ENCODE measurements at places on chromosomes 6 and 20.
A peak's percentile ranks its signal among the peaks of the same experiment; 100 is the strongest.

- DNase-seq: no peak
Measured at GRCh38 chr20:4998160-4998651, 3.1 kb downstream of the SLC23A2 start.

GRCh38 chr6:129287231-129288177, 404.6 kb downstream of the LAMA2 start:
- DNase-seq: no peak

DNA sequence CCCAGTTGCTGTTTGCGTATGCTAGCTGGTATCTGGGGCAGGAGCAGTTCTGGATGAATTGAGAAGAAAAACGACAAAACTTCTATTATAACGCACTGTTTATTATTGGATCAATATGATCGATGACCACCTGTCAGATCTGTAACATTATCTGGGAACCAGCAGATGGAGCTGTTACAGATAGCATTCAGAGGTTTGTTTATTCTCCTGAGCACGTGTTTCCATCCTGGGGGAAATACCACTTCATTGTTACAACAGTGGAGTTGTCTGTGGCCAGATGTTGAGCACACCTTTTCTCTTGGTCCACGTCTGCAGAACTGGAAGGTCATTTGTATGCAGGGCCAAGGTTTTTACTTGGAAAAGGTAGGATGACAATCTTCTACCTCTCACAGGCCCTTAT, 16.0 kb upstream of the NKX2-2 start:
- no peak for DNase-seq

DNA sequence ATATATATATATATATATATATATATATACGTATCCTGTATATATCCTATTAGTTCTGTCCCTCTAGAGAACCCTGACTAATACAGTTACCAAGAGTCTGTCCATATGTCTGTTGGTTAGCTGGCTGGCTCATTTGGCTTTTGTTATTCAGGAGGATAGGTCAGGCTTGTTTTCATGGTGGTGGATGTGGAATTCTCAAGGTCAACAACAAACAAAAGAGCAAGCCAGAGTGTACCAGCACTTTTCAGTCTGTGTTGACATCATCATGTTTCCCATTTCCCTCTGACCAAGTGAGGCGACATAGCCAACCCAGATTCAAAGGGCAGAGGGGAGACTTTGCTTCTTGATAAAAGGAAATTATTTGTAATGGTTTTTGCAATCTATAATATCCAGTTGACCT, 88.5 kb upstream of the PTCHD4 start:
- DNase-seq: no peak

GRCh38 chr6:159853754-159854153, 37.0 kb upstream of the MAS1 start:
- no peak for DNase-seq

DNA sequence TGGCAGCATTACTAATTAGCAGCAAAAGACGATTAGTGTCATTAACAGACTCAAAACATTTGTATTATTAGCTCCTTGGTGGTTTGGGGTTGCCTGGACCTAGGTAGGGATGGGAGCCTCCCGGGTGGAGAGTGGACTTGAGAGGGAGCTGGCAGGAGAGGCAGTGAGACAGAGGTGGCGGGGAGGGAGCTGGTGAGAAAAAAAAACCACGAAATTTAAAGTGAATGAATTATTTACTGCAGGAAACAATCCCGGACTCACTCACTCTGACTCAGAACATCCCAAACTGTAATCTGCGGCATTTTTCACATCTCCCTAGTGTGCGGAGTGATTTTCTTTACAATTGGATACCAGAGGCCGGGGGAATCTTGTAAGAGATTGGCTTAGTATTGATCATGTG, 14.3 kb upstream of the CDH22 start:
- DNase-seq: no peak

DNA sequence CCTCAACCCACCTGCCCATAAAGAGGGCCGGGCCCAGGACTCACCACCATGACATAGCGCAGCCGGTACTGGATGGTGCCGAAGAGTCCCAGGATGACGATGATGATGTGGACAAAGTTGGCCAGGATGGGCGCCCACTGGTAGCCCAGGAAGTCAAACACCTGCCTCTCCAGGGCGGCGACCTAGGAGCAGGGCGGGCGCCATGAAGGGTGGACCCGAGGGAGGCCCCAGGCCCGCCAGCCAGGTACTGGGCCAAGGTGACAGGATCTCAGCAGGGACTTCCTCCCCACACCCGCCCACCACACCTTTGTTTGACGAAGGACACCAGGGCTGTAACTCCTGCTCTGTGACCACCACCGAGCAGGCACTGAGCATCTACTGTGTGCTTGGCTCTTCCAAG, 4.4 kb downstream of the NKAIN4 start:
- DNase-seq: no peak

DNA sequence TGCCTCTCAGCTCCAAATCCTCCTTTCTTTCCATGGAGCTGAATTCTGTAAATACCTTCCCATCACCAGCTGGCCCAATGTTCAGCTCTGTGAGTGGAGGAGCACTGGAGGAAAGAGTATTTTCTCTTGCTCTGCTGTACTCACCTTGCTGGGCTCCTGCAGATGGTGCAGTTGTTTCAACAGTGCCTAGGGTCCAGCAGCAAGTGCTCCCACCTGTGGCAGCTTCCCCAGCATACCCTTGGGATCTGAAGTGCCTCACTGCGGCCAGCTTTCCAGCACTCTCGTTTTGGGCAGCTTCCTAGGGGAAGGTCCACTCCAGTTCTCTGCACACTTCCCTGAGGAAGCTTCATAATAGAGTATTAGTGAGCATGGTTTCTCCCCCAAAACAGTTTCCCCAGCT, 170.9 kb downstream of the ARHGAP18 start:
- DNase-seq: no peak

GRCh38 chr20:47258745-47259695, 97.5 kb downstream of the ZMYND8 start:
- DNase-seq: no peak

DNA sequence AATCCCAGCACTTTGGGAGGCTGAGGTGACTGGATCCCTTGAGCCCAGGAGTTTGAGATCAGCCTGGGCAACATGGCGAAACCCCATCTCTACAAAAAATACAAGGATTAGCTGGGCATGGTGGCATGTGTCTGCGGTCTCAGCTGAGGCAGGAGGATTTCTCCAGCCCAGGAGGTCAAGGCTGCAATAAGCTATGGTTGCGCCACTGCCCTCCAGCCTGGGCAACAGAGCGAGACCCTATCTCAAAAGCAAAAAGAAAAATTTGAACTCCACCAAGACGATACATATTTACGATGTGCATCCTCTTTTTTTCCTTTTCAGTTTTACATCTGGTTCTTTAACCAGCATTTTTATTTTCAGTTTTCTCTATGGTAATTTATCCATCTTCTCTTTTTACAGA, 162.1 kb downstream of the JARID2 start:
- no peak for DNase-seq

- no peak for DNase-seq
Measured at GRCh38 chr6:19838442-19839236, 1.5 kb downstream of the ID4 start.

DNA sequence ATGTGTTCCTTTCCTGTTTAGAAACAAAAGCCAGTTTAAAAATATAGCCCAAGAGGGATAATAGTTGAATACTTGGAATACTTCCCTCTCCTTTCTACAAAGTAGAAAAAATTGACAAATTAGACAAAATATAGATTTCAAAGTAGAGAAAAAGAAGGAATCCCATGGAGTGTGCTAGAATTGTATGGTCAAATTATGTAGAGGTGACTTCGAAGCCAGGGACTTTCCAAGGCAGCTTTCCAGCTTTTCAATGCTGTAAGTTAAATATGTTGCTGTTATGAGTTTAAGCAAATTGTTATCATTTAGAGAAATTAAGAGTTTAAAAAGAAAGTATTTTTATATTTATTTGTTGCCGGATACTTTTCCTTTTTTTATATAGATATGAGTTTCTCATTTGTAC, 415.5 kb upstream of the OPRM1 start:
- no peak for DNase-seq

DNA sequence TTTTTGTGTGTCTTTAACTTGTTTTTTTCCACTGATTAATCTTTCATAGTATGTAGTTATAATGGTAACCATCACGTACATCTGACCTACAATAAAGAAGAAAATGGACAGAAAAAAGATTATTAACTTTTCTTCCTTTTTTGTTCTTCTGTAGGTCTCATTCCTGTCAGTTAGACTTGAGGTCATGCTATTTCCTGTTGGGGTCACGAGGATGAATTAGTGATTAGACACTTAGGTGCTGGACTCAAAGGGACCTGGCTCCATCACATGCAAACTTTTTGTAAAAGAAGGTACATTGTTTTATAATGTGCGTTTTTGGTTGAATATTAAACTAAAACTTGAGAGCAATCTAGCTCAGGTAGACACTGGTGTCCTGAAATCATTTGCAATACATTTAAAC, 14.8 kb downstream of the MARCKS start:
- no peak for DNase-seq

GRCh38 chr6:151962246-151962846, 154.9 kb downstream of the ESR1 start:
- no peak for DNase-seq

- no peak for DNase-seq
Measured at GRCh38 chr20:18019068-18019467, 38.6 kb downstream of the OVOL2 start.

- no peak for DNase-seq
Measured at GRCh38 chr6:141484711-141485110, 648.0 kb upstream of the GJE1 start.

GRCh38 chr6:159819932-159820640, 20.0 kb downstream of the PNLDC1 start:
- DNase-seq: no peak

DNA sequence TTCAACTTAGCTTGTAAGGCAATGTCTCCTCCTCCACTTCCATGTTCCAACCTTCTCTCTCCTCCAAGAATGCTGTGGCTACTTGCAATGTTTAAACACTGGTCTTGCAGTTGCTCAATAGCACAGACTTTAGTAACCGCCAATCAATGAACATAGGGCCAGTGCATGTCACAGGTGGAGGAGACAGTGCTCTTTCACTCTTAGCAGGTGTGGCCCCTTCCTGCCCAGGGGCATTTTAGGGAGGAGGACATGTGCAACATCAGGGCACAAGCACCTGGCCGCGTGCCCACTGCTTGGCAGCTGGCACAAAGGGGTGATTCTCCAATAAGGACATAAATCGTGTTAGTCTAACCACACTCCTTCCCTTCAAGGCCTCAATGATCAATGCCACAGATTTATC, 41.3 kb downstream of the ADGRF1 start:
- no peak for DNase-seq

DNA sequence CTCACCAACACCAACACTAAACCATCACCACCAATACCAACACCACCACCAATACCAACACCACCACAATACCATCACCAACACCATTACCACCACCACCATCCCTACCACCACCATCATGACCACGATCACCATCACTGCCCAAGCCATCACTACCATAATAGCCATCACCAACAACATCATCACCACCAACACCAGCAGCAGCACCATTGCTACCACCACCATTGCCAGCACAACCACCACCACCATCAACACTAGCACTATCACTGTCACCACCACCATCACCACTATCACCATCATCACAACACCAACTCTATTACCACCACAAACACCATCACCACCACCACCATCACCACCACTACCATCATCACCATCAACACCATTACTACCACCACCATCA, 53.0 kb downstream of the TMEM242 start:
- DNase-seq: no peak

DNA sequence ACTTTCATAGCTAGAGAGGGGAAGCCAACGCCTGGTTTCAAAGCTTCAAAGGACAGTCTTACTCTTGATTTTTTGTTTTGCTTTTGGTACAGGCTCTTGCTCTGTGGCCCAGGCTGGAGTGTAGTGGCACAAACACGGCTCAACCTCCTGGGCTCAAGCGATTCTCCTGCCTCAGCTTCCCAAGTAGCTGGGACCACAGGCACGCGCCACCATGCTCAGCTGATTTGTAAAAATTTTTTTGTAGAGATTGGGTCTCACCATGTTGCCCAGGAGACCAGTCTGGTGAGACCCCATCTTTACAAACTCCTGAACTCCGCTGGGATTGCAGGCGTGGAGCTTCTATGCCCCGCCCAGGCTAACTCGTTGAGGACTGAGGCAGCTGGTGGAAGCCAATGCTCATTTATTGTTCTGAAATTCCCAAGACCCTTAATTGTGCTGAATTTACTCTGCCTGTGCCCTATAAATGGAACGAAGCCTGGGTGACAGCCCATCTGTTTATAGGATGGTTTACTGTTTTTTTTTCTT, 18.0 kb downstream of the SRSF3 start:
- DNase-seq: no peak

GRCh38 chr20:58906894-58907293, 54.4 kb downstream of the GNAS start:
- no peak for DNase-seq

GRCh38 chr6:130434174-130434873, 68.5 kb downstream of the TMEM200A start:
- DNase-seq: no peak

- peak; percentile 90 for DNase-seq
Measured at GRCh38 chr6:37239950-37240713, 17.4 kb upstream of the TBC1D22B start.

DNA sequence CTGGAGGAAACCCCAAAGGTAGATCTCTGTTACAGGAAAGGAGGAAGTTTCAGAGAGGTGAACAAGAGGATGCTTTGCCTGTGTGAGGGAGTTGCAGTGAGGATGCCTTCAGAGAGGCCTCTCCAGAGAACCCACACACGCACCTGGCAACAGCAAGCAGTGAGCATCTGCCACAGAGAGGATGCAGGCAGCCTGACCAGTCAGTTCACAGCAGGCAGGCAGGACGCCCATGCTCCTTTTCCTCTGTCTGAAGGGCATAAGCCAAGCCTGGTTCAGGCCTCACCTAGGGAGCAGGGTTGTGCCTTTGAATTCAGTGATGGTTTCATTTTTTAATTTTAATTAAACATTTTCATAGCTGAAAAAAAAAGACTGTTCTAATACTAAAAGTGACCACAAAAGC, 346.0 kb upstream of the MARCKS start:
- DNase-seq: no peak

- DNase-seq: no peak
Measured at GRCh38 chr6:3328145-3328544, 69.4 kb downstream of the PSMG4 start.

DNA sequence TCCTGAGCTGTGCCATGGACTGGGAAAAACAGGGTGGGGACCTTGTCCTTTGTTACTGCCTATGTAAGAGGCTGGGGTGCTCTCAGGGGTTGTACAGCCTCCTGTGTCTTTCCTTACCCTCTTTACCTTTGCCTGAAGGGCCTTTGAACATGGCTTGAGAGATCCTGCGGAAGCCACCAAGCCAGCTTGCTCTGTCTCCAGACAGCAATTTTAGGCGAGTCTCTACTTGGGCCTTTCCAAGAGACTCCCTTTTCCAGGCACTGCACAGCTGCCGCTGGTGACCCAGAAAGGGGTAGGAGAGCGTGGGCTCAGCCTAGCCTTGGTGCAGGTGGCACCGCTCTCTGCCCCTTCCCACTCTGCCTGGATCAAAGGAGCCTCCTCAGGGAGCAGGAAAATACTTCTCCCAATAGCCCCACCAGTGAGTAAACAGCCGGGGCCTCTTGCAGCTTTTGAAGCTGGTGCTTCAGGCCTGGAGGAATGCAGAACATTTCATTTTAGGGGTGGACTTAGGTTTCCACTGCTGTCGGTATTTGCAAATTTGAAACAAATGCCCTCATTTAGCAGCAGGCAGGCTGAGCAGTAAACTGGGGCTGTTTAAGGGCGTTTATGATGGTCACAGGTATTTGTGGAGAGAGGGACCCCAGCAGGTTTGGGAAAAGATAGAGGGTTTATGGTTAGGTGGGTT, 13.9 kb downstream of the PTK7 start:
- no peak for DNase-seq

Data from AG04450 (cell line).